Ecto neural progenitor cell (in vitro differentiated cells): ENCODE measurements at places on chromosomes 13 and 19.

DNA sequence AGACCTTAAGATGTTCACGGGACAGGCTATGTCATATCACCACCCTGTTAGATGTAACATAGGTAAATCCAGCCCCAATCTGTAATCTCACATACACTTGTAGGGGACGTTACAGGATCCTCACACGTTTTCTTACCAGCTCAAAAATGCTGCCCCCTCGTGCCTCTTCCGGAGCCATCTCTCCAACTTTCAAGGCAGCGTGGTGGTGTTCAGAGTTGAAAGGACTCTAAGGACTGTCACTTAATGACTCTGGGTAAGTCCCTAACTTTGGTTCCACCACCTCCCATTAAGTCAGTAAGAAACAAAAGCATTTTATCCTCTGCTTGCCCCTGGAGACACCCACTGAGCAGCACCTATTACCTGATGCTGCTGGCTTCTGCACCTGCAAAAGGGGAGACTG, 4.4 kb downstream of the MED26 start:
- no peak for DNase-seq

GRCh38 chr13:85316506-85317025, 482.7 kb downstream of the SLITRK6 start:
- DNase-seq, result no peak

GRCh38 chr19:1521636-1522035, 2.2 kb upstream of the PLK5 start:
- DNase-seq, result no peak

GRCh38 chr13:31887286-31887685, 144.3 kb upstream of the FRY start:
- DNase-seq, result no peak

DNA sequence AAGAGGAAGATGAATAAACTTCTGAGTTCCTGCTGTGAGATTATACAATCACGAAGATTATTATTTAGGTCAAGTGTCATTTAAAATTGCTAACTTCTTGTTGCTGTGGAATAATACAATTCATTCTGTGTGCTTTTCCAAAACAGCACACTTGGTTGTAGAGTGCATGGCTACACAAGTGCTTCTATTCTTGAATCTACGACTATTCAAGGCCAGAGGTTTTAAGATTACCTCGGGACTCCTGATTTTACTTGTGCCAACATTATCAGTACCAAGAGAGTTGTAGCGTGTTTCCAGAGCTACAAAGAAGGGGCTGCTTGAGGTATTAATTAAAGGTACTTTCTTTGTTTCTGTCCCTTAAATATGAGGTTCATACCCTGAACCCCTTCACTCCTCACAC, 234.0 kb upstream of the PCDH9 start:
- DNase-seq, result no peak

DNA sequence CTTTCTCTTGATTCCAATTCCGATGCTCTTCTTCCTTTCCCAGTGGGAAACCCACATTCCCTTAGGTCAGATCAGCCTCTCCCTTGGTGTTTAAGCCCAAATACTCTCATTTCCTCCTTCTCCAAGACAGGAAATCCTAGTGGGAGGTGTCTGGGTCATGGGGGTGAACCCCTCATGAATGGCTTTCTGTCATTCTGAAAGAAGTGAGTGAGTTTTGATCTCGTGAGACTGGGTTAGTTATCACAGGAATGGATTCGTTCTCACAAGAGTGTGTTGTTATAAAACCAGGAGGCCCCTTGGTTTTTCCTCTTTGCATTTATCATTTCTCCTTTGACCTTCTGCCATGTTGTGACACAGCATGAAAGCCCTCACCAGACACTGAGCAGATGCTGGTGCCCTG, 76.2 kb upstream of the MTIF3 start:
- no peak for DNase-seq

- DNase-seq, result no peak
These were observed 135.7 kb downstream of the LMO7 start for GRCh38 chr13:75771818-75772217.

DNA sequence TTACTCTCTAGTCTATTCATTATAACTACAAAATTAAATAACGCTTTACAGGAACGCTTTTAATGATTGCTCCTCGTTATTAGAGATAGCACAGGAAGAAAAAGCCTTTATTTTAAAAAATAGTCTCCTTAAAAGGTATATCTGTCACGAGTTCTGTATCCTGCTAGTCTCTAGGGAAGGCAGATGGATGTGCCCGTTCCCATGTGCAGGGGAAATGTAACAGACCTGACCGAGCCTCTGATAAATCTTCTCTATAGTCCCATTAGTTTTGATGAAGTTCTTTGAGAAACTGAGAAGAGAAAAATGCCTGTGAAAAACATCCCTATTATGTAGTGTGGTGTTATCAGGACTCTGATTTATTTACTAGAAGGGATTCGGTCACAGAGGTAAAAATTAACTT, 226.4 kb downstream of the PCDH9 start:
- no peak for DNase-seq

DNA sequence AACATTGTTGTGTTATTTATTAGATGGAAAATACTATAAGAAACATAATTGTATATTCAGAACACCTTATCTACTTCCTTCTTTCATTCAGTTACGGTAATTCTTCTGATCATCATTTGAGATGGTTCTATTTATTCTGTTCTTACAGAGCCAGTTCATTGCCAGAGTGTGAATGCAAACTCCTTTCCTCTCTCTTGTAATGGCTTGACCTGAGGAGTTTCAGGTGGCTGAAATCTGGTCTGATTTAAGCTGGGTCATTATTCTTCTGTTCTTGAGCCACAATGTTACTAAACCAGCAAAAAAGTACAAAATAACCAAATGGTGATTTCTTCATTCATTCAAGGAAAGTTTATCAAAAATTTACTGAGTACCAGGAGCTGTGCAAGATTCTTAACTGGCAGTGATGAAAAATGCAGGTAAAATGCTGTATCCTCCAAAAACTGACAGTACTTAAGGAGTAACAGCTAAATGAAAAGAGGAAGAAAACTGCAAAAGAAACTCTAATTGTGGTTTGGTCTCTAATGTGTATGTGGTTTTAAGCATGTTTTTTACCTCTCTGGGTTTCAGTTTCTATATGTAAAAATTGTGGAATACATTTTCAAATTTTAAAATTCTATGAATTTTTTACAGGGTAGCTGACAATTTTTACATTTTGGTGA, 182.4 kb upstream of the UFM1 start:
- no peak for DNase-seq

- no peak for DNase-seq
These were observed 23.5 kb downstream of the NKPD1 start for GRCh38 chr19:45137179-45137761.

DNA sequence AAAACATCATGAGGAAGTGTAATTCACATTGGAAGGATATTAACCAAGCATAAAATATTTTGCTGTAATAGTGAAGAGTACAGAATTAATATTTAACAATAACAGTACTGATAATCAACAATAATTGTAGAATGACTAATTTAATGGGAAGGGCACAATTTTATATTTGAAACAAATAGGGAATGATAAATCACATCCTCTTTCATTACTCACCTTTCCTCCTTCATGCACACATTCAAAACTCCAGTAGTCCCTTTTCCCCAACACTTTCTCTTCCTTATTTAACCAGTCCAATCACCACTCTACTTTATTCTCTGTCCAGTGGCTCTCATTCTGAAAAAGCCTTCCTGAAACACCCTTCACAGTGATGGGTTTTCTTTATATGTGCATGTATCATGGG, 110.8 kb upstream of the POSTN start:
- no peak for DNase-seq
